Spleen (tissue), 13 donors: ENCODE measurements at places on chromosomes 4 and X.

DNA sequence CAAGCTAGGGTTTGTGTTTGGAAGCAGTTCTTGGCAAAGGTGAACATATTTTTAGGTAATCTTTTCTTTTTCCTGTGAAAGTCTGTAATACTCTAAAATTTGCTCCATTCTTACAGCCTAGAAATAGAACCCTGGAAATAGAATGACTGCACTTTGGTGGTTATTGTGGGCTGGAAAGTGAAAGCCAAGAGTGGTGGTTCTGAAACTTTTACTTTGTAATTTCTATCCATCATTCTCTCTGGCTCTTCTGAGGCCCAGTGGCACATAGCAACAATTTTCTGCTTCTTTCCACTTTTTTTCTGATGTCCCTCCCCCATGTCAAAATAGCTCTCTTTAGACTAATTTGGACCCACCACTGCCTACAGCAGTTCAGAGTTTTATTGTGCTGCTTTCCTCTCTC, 300.4 kb upstream of the RPS6KA3 start:
- H3K27ac ChIP-seq = no peak overlapping the region
- no peak for DNase-seq
- no peak overlapping the region for H3K4me3 ChIP-seq
- no peaks in the 10 kb centered on the region for H3K36me3 ChIP-seq
- H3K27me3 ChIP-seq = no peaks in the 10 kb centered on the region

DNA sequence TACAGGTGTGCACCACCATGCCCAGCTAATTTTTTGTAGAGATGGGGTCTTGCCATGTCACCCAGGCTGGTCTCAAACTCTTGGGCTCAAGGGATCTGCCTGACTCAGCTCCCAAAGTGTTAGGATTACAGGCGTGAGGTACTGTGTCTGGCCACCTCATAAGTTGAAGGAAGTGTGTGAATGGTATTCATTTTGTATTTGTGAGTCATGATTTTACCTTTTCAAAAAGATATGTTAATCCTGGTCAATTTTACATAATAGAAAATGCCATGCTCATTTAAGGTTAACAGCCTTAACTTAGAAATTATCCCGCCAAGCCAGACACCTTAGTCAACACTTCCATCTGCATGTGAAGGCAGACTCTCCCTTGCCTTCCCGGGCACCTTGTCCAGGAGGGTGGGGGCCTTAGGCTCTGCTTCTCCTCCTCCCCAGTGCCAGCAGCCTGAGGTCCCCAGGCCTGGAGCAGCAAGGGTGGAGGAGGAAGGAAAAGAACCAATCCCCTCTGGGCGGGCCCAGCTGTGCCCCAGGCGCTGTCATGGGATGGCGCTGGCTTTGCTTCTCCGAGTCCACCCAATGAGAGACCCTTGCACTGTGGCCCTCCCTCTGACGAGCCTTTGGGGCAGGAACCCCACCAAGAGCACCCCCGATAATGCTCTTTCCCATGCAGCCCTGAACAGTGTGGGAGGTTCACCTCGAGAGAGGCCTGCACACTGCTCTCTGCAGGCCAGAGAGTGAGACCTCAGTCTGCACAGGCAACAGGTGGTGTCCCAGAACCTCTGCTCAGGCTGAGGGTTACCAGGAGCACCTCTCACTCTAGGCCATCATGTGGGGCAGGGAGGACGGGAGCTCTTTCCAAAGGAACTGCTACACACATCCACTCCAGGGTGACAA, 37.3 kb downstream of the RNF212 start:
- no peak overlapping the region for H3K4me3 ChIP-seq
- H3K27me3 ChIP-seq = no peaks in the 10 kb centered on the region
- no peak overlapping the region for H3K27ac ChIP-seq
- no peak for DNase-seq

- H3K4me3 ChIP-seq = no peak overlapping the region
- H3K36me3 ChIP-seq = no peaks in the 10 kb centered on the region
- H3K4me1 ChIP-seq = no peaks in the 10 kb centered on the region
Observed at GRCh38 chrX:150063138-150063518, 124.8 kb upstream of the EOLA2 start.

GRCh38 chr4:91936311-91936710, 367.5 kb upstream of the GRID2 start:
- H3K4me1 ChIP-seq = no peaks in the 10 kb centered on the region
- DNase-seq = no peak
- H3K27ac ChIP-seq = no peak overlapping the region
- no peaks in the 10 kb centered on the region for H3K27me3 ChIP-seq
- no peak overlapping the region for H3K4me3 ChIP-seq

DNA sequence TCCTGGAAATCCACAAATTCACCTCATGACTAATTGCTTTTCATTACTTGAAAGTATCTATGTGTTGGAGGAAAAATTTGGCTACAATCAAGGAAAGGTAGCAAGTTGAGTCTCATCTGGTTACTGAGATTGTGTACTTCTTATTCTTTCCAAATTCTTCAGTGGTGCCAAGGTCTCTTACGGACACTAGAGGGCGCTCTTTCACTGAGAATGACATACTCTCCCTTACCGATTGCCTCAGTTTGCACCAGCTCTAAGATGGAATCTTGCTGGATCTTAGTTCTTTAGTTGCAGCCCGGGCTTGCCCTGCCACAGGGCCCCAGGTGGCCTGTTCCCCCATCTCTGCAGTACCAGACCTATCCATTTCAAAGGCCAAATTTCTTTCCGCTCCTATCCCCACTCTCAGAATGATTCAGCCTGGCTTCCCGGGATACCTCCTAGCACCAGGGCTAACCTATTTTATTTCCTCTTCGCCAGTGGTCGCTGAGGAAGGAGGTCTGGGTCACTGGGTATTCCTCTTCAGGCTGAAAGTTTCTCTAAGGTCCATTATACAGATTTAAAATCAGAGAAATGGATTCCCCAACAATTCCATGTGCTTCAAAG, 24.6 kb upstream of the GPR50 start:
- H3K27me3 ChIP-seq = peaks cover 25% of the 10 kb centered on the region
- no peak overlapping the region for H3K4me3 ChIP-seq
- no peaks in the 10 kb centered on the region for H3K36me3 ChIP-seq
- H3K4me1 ChIP-seq = no peaks in the 10 kb centered on the region
- no peak overlapping the region for H3K27ac ChIP-seq

- H3K27ac ChIP-seq = no peak overlapping the region
- no peaks in the 10 kb centered on the region for H3K4me1 ChIP-seq
- DNase-seq = no peak
- H3K27me3 ChIP-seq = no peaks in the 10 kb centered on the region
- no peaks in the 10 kb centered on the region for H3K36me3 ChIP-seq
- no peak overlapping the region for H3K4me3 ChIP-seq
Observed at GRCh38 chr4:89008166-89008565, 48.8 kb downstream of the FAM13A start.

- peaks cover 30% of the 10 kb centered on the region for H3K36me3 ChIP-seq
- H3K4me1 ChIP-seq = no peaks in the 10 kb centered on the region
- H3K4me3 ChIP-seq = no peak overlapping the region
- no peaks in the 10 kb centered on the region for H3K27me3 ChIP-seq
- DNase-seq = no peak
Observed at GRCh38 chr4:168972596-168972995, 37.5 kb downstream of the CBR4 start.

DNA sequence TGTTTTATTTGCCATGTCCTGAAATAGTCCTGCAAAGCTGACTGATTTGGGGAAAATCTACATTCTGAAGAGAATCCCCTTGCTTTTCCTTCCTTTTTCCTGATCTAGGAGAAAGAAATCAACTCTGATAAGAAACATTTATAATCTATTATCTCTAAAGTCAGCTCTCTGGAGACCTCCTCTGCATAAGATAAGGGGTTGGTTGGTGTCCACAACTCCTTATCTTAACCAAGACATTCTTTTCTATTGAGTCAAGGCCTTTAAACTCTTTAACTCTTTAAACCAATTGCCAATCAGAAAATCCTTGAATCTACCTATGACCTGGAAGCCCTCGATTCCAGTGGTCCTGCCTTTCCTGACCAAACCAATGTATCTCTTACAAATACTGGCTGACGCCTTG, 373.6 kb upstream of the RASGEF1B start:
- H3K36me3 ChIP-seq = no peaks in the 10 kb centered on the region
- no peaks in the 10 kb centered on the region for H3K4me1 ChIP-seq
- no peaks in the 10 kb centered on the region for H3K27me3 ChIP-seq
- H3K27ac ChIP-seq = no peak overlapping the region
- no peak overlapping the region for H3K4me3 ChIP-seq

DNA sequence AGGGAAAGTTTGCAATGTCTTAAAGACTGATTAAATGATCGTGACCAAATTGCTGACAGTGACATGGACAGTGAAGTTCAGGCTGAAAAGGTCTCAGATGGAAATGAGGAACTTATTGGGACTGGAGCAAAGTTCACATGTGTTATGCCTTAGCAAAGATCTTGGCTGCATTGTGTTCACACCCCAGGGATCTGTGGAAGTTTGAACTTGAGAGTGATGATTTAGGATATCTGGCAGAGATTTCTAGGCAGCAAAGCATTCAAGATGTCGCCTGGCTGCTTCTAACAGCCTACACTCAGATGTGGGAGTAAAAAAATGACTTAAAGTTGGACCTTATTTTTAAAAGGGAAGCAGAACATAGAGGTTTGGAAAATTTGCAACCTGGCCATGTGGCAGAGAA, 21.4 kb downstream of the SCARB2 start:
- peaks cover 21% of the 10 kb centered on the region for H3K36me3 ChIP-seq
- no peak for DNase-seq
- H3K4me1 ChIP-seq = peaks cover 29% of the 10 kb centered on the region
- no peak overlapping the region for H3K4me3 ChIP-seq
- peak overlapping the region; percentile 59 for H3K27ac ChIP-seq

GRCh38 chrX:16319929-16320328, 152.6 kb downstream of the MAGEB17 start:
- H3K27me3 ChIP-seq = no peaks in the 10 kb centered on the region
- H3K4me3 ChIP-seq = no peak overlapping the region
- H3K4me1 ChIP-seq = no peaks in the 10 kb centered on the region
- DNase-seq = no peak
- H3K27ac ChIP-seq = no peak overlapping the region

DNA sequence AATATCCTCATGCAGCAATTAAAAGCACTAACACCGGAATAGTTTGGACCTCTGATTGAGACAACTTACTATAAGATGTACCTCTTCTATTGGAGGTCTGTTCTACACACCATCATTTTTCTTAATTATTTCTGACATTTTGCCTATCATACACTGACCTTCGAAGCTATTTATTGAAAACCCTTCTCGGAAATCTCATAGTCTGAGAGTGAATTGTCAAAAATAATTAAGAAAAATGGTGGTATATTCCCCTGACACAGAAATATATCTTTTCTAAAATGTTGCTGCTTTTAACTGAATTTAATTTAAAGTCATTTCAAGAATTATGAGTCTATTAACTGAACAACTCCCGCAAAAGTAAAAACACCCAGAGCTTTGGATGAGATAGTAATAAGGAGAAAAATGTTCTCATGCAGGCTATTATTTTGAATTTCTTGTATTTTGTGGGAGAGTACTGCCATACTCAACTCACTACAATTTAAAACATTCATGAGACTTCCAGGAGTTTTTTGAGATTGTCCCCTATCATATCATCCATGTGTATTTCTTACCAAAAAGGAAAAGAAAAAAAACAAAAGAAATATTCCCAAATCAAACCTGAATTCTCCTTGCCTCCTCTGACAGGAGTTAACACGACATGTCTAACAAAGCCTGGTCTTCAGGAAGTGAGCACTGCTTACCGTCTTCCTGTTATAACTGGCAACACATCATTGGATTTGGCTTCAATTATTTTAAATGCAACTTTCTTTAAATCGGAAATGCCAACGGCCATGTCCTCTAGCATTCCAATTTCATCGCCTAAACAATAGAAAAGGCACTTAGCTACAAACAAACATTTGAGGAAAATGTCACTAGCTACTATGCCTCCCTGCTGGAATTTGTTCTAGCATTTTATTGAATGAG, 485.3 kb downstream of the IL15 start:
- no peak overlapping the region for H3K4me3 ChIP-seq
- no peaks in the 10 kb centered on the region for H3K36me3 ChIP-seq
- H3K27me3 ChIP-seq = no peaks in the 10 kb centered on the region
- H3K4me1 ChIP-seq = no peaks in the 10 kb centered on the region

- peak overlapping the region; percentile 70 for H3K27ac ChIP-seq
- H3K4me1 ChIP-seq = peaks cover 99% of the 10 kb centered on the region
- H3K36me3 ChIP-seq = no peaks in the 10 kb centered on the region
- H3K27me3 ChIP-seq = no peaks in the 10 kb centered on the region
Observed at GRCh38 chr4:143380629-143381028, 44.0 kb downstream of the GAB1 start.

- no peaks in the 10 kb centered on the region for H3K27me3 ChIP-seq
- no peaks in the 10 kb centered on the region for H3K36me3 ChIP-seq
- no peak for DNase-seq
- H3K4me1 ChIP-seq = no peaks in the 10 kb centered on the region
- H3K27ac ChIP-seq = no peak overlapping the region
Observed at GRCh38 chrX:46354481-46354880, 190.7 kb downstream of the ZNF674 start.

- no peaks in the 10 kb centered on the region for H3K36me3 ChIP-seq
- no peak for DNase-seq
- H3K27ac ChIP-seq = no peak overlapping the region
- H3K4me3 ChIP-seq = no peak overlapping the region
Observed at GRCh38 chr4:61571761-61572559, 371.8 kb downstream of the ADGRL3 start.

DNA sequence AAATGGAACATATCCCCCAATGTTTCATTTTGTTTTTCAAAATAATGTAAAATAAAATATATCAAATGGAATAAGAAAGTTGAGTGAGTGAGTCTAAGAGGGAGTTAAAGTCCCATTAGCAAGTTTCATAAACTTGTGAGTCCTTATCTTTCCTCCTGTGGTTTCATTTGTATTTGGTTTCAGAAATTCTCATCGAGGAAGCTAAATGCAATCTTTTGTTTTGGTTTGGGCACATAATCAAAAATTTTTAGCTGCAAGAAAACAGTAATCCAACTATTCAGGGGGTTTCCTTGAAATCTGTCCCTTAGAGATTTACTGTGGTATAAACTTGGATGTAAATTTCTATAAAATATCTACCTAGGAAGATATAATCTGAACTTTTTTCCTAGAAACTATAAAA, 124.2 kb downstream of the CAMK2D start:
- H3K36me3 ChIP-seq = no peaks in the 10 kb centered on the region
- H3K27ac ChIP-seq = no peak overlapping the region
- H3K4me3 ChIP-seq = no peak overlapping the region
- H3K4me1 ChIP-seq = peaks cover 33% of the 10 kb centered on the region

DNA sequence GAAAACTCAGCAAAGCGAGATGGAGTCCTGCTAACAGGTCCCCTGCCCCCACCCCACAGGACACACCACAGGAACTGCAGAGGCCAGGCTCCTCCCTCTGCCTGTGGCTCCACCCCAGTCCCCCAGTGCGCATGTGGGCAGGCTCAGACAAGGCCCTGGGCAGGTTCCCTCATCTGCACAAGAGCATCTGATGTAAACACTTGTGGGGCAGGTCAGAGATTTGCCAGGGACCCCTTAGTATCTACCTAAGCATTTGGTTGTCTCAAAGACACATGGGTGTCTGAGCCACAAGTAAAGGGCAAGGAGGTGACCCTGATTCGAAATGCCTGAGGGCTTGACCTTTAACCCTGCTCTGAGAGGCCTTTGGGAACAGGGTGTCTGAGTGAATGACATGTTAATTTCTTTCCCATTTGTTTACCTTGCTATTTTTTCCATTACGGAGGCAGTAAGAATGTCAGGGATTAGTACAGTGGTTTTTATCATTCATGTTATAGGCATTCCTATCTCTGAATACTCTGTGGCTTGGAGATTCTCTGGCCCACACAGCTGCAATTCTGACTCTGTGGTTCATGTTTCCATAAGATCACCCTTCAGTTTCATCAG, 85.3 kb downstream of the ZNF518B start:
- no peak overlapping the region for H3K27ac ChIP-seq
- no peaks in the 10 kb centered on the region for H3K36me3 ChIP-seq
- peak; percentile 80 for DNase-seq
- H3K4me1 ChIP-seq = no peaks in the 10 kb centered on the region
- no peaks in the 10 kb centered on the region for H3K27me3 ChIP-seq

- no peak overlapping the region for H3K27ac ChIP-seq
- H3K4me1 ChIP-seq = no peaks in the 10 kb centered on the region
- no peak for DNase-seq
- no peak overlapping the region for H3K4me3 ChIP-seq
- no peaks in the 10 kb centered on the region for H3K27me3 ChIP-seq
Observed at GRCh38 chrX:148422526-148422925, 77.9 kb upstream of the AFF2 start.
